Fibroblast of lung (primary cell): ENCODE measurements at places on chromosomes 6 and 20. TPM values are rescaled to one million over a fixed set of nuclear protein-coding genes. Genes with fewer than 3 reads are reported as not detected.

- H3K4me1 ChIP-seq: no peaks in the 10 kb centered on the region
- no peaks in the 10 kb centered on the region for H3K27me3 ChIP-seq
- no peak overlapping the region for H3K4me3 ChIP-seq
- DNase-seq: no peak
Observed at GRCh38 chr20:38866265-38867061, 59.8 kb upstream of the FAM83D start.

GRCh38 chr6:14910692-14911547, 334.9 kb upstream of the JARID2 start:
- no peak for DNase-seq
- no peaks in the 10 kb centered on the region for H3K36me3 ChIP-seq
- H3K27ac ChIP-seq: no peak overlapping the region

GRCh38 chr6:135044639-135045038, 10.0 kb downstream of the HBS1L start:
- no peak for DNase-seq
- no peaks in the 10 kb centered on the region for H3K27me3 ChIP-seq
- peaks cover 3% of the 10 kb centered on the region for H3K36me3 ChIP-seq
- H3K4me1 ChIP-seq: peaks cover 3% of the 10 kb centered on the region

DNA sequence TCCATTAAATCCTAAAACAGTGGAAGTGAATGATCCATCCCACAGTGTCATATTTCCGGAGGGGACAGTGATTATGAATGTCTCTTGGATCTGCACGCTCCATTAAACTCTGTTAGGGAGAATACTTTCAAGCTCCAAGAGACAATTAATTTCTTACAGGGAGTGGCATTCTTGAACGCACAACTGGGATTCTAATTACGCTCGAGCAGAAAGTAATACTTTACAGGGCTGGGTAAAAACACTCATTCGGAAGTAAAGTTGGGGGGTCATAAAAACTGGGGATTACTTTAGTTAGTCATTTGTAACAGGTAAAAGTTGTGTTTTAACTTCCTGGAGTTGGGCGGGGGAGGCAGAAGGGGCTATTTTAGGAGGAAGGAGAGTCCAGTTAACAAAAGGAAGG, 151.8 kb downstream of the ZFP64 start:
- H3K27me3 ChIP-seq: no peaks in the 10 kb centered on the region
- H3K4me1 ChIP-seq: no peaks in the 10 kb centered on the region
- H3K4me3 ChIP-seq: no peak overlapping the region
- DNase-seq: no peak

GRCh38 chr20:63288581-63289251, 4.3 kb upstream of the COL20A1 start:
- H3K36me3 ChIP-seq: peaks cover 22% of the 10 kb centered on the region
- no peaks in the 10 kb centered on the region for H3K4me1 ChIP-seq
- DNase-seq: no peak
- H3K4me3 ChIP-seq: no peak overlapping the region
- no peak overlapping the region for H3K27ac ChIP-seq

DNA sequence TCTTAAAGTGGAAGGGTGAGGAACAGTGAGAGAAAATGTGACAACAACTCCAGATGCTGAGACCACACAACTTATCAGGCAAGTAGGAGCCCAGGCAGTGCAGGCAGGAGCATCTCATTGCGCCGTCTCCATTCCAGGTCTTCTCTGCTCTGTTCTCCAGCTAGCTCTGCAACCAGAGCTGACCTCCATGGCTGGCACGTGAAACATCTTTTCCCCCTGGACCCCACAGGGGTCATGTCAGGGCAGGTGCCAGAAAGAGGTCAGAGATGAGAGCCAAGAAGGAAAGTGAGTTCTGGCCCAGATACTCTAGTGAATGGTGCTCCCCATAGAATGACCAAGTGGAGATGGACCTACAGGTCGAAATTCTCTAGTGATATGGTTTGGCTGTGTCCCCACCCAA, 281.4 kb downstream of the SMOC2 start:
- no peaks in the 10 kb centered on the region for H3K4me1 ChIP-seq
- H3K4me3 ChIP-seq: no peak overlapping the region
- no peaks in the 10 kb centered on the region for H3K27me3 ChIP-seq
- no peak overlapping the region for H3K27ac ChIP-seq
- DNase-seq: no peak

DNA sequence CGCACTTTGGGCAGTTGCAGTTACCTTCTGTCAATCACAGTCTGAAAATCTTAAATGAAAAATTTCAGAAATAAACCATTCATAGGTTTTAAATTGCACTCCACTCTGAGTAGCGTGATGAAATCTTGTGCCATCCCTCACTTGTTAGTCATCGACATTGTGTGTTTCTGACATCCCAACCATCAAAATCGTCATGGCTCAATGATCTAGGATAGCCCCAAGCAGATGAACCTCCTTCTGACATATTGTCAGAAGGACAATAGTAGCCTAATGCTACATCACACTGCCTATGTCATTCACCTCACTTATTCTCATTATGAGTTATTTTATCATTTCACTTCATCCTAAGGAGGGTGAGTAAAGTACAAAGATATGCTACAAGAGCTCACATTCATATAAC, 284.8 kb downstream of the PTPRK start:
- no peaks in the 10 kb centered on the region for H3K4me1 ChIP-seq
- no peaks in the 10 kb centered on the region for H3K27me3 ChIP-seq
- no peak overlapping the region for H3K4me3 ChIP-seq
- no peak for DNase-seq
- no peaks in the 10 kb centered on the region for H3K36me3 ChIP-seq

DNA sequence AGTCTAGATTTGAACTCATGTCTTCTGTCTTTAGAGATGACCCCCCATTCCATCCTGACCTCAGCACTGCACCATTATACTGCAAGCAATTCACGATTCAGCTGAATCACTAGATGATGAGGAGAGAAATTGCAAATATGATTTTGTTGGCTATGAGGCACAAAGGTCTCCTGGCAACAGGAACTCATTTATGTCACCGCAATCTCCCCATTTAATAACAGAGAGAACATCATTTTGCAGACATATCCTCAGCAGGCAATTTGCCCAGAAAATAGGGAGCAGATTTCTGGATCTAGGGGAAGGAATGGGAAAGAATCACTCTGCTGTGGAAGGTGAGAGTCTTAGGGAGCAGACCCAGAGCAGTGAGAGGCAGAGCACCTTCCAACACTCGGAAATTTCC, 303.0 kb downstream of the PAX1 start:
- H3K27ac ChIP-seq: no peak overlapping the region
- H3K4me3 ChIP-seq: no peak overlapping the region

Gene PCK1
- total RNA-seq: under 0.01 TPM in 1 of 2 replicates, not detected in the other

Gene GCLC
- total RNA-seq: 31.4 and 35.4 TPM in 2 replicates

Gene OTOR
- not detected in 2 replicates for total RNA-seq

Gene MYL9
- 9.2 and 25.4 TPM in 2 replicates for total RNA-seq

Gene DSP
- total RNA-seq: under 0.01 TPM in 1 of 2 replicates, not detected in the other

Gene GHRH
- not detected in 2 replicates for total RNA-seq

Gene GNMT
- not detected in 2 replicates for total RNA-seq
